ENCODE measurements at places on chromosomes 6 and 20. TPM values are rescaled to one million over a fixed set of nuclear protein-coding genes. Genes with fewer than 3 reads are reported as not detected.
A peak's percentile ranks its signal among the peaks of the same experiment; 100 is the strongest.

- no peak for DNase-seq
Observed at GRCh38 chr6:112016320-112016719, 37.6 kb upstream of the CCN6 start.

DNA sequence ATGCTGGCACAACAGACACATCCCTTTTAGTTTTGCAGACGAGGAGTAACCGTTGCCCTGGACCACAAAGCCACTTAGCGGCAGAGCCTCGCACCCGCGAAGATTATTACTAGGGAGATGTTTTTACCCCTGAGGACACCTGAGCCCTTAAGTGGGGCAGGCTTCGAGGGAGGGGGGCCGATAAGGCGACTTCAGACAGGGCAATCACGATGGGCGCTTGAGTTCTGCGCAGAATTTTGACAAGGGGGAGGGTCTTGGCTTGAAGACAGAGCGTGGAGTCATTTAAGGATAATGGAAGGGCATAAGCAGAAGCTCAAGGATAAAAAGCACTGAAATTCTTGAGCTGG lies 650 bp upstream of the TTK start:
- no peak for DNase-seq

DNA sequence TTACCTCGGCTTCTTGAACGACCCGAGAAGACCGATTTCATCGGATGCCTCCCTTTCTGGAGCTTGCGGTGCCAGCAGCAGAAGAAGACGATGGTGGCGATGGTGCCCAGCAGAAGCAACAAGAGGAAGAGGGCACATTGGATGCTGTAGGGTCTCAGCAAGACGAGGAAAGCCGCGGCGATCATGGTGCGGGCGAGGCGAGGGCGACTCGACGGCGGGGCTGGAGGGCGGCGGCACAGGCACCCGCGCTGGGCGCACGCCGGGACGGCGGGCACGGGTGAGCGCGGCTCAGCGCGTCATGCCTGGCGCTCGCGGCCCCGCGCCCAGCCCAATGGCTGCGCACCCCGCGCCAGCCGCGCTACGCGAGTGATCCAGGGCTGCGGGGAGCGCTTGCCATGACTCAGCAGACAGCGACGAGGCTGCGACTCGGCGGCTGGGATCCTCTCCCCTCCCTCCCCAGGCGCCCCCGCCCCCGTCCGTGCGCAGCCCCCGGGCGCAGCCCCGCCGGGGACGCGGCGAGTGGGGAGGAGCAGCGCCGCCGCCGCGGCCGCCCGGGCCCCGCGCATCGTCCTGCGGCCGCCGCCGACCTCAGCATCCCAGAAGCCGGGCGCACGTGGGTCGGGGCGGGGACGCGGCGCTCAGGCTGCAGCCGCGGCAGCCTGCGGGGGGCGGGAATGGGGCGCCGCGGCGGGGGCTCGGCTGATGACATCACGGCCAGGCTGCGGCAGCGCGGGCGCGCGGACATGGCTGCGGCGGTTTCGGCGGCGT lies at the start of gene BEND6:
BEND6 (plus strand) TSS at position 705 of the 768 bp plus-strand sequence. CDS start 26,704 bp downstream, outside the sequence.
- DNase-seq = peak; percentile 66

FAM184A gene
- total RNA-seq = 0.56 TPM

DEFB118 gene
- total RNA-seq = not detected

All from chondrocyte (in vitro differentiated cells).